Body of pancreas (tissue), 4 donors: ENCODE measurements at places on chromosomes 4 and X.

DNA sequence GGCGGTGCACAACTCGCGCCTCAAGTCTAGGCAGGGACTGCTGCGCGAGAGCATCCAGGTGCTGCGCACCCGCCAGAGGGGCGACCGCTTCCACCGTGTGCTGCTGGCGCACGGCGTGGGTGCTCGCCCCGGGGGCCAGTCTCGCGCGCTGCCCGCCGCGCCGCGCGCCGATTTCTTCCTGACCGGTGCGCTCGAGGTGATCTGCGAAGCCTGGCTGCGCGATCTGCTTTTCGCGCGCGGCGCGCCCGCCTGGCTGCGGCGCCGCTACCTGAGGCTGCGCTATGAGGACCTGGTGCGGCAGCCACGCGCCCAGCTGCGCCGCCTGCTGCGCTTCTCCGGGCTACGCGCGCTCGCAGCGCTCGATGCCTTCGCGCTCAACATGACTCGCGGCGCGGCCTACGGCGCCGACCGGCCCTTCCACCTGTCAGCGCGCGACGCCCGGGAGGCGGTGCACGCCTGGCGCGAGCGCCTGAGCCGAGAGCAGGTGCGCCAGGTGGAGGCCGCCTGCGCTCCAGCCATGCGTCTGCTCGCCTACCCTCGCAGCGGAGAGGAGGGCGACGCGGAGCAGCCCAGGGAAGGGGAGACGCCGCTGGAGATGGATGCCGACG, 1.3 kb downstream of the CHST7 start:
- DNase-seq: no peak

DNA sequence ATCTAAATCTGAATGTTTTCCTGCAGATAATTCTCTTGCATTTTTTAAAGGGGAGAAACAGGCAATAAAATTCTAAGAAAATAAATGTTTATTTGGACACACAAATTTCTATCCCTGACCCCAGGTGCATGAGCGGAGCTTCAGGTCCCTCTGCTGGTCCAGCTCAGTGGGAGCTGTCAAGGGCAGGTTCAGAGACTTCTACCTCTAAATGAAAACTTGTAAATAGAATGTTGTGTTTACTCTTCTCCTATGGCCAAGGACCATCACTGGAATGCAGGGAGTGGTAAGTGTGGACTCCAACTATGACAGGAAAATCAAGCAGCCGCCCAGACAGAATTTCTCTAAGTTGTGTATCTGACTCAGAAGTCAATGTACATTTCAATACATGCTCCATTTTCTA, 148.6 kb upstream of the TTC29 start:
- no peak for DNase-seq

DNA sequence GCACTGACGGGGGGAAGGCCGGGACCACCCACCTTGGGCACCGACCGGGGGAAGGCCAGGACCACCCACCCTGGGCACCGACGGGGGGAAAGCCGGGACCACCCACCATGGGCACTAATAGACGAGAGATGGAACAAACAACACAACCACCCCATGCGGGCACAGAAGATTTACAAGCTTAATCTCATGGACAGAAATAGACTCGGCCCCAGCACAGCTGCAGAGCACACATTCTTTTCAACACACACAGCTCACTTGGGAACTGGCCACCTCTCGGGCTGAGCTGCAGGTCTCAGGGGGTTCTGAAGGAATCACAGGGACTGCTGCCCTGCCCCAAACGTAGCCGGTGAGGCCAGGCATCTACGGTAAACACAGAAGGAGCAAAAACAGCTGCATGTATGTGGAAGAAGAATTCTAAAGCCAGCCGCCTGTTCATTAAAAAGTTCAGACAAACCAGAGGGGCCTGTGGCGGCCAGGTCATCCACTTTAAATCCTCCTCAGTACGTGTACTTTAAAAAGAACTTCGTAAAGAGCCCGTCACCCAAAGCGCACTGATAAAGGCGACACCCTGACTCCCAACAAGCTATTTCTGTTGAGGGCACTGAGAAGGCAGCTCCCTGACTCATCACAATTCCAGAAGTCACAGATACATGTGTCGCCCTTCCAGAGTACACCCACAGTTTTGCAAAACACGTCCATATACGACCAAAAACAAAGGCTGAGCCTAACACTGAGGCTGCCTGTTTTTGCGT, 17.7 kb downstream of the PPP2R3B start:
- DNase-seq: no peak

GRCh38 chr4:38308728-38309311, 348.6 kb downstream of the PTTG2 start:
- no peak for DNase-seq

DNA sequence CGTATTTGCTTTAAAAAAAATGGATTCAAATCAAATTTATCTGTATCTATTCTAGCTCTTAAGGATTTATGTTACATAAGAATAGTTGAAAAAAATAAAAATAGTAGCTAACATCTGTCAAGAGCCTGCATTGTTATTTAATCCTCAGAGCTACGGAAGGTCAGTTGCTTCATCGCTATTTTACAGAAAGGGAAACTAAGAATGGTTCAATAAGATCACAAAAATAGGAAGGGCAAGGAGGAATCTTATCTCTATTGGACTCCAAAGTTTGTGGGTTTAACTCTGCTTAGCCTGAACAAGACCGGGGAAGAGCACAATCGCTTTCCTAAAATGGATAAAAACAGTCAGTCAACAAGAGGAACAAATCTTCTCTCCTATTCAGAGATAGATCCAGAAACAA, 270.2 kb upstream of the SMIM31 start:
- no peak for DNase-seq

- peak; percentile 32 for DNase-seq
Measured at GRCh38 chr4:7852568-7853185, 87.0 kb downstream of the AFAP1 start.

GRCh38 chrX:153450114-153450948, 4.5 kb upstream of the TREX2 start:
- DNase-seq: no peak

GRCh38 chrX:27890611-27891010, 82.8 kb downstream of the MAGEB10 start:
- no peak for DNase-seq

DNA sequence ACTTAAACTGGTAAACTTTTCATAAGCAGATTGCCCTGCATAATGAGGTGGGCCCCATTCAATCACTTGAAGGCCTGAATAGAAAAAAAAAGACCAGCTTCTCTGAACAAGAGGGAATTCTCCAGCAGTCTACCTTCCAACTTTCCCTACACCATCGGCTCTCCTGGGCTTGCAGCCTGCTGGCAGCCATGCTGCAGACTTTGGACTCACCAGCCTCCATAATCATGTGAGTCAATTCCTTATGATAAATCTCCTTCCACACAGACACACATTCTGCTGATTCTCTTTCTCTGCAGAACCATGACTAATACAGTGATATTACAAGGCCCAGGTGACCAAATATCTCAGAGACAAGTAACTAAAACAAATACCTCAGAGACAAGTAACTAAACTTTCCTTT, 113.8 kb upstream of the WDR17 start:
- peak; percentile 83 for DNase-seq

GRCh38 chrX:138638996-138639395, 72.5 kb downstream of the FGF13 start:
- no peak for DNase-seq

- no peak for DNase-seq
Measured at GRCh38 chrX:40542972-40543371, 37.8 kb upstream of the ATP6AP2 start.

DNA sequence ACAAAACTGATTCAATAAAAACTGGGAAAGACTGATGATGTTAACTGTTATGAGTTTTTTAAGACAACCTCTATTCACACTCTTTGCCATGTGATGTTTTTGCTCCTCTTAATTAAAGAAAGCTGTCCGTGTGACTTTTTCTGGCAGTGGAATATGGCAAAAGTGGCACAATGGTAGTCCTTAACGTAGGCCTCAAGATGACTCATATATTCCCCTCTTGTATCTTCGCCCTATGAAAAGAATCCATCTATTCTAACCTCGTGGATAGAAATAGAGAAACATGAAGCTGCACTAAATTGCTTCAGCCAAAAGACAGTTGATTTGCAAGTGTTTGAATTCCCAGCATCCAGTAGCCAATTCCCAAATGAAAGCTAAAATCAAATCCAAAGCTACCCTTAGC, 603.8 kb upstream of the PCDH7 start:
- no peak for DNase-seq

GRCh38 chrX:23380581-23380980, 45.9 kb downstream of the PTCHD1 start:
- no peak for DNase-seq

DNA sequence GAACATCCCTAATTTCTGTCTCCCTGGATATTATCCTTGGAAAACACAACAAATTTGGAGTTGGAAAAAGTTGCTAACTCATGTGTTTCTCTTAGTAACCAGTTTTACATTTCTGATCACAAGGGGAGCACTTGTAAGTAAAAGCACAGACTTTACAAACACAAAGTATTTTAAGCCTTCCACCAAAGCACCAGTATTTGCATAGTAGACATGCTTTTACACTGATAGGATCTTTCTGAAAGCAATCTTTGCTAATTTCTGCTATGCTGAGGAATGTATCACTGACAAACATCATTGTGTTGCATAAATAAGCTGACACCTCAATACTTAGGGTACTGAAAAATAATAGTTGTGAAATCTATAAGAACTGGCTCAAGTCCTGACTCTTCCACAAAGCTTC, 100.6 kb downstream of the MID1 start:
- DNase-seq: no peak

GRCh38 chr4:125728568-125728967, 413.8 kb downstream of the FAT4 start:
- DNase-seq: no peak

DNA sequence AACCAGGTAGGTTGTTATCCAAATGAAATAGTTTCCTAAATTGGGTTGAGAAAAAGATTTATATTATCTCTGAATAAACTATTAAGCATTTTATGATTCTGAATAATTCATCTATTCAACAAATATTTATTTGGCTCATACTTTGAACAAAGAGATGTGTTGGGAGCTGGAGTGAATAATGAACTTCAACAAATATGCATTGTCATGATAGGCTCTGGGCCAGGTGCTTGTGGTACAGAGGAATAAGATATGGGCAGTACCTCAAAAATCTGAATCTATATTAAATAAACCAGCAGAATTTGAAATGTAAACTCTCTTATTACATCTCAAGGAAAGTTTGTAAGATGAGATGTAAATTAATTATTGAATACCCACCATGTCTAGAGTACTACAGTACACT, 75.7 kb upstream of the DCLK2 start:
- DNase-seq: no peak
